ENCODE measurements at places on chromosomes 16 and 17. TPM values are rescaled to one million over a fixed set of nuclear protein-coding genes. Genes with fewer than 3 reads are reported as not detected.
A peak's percentile ranks its signal among the peaks of the same experiment; 100 is the strongest.

ARSG gene
- 12.5 TPM for total RNA-seq

MYCBPAP gene
- total RNA-seq = 6.7 TPM

GRCh38 chr16:70568601-70569237 lies 45.1 kb downstream of the SF3B3 start:
- H3K4me3 ChIP-seq = no peak overlapping the region
- no peaks in the 10 kb centered on the region for H3K27me3 ChIP-seq
- no peak for DNase-seq
- H3K4me1 ChIP-seq = peaks cover 28% of the 10 kb centered on the region

DNA sequence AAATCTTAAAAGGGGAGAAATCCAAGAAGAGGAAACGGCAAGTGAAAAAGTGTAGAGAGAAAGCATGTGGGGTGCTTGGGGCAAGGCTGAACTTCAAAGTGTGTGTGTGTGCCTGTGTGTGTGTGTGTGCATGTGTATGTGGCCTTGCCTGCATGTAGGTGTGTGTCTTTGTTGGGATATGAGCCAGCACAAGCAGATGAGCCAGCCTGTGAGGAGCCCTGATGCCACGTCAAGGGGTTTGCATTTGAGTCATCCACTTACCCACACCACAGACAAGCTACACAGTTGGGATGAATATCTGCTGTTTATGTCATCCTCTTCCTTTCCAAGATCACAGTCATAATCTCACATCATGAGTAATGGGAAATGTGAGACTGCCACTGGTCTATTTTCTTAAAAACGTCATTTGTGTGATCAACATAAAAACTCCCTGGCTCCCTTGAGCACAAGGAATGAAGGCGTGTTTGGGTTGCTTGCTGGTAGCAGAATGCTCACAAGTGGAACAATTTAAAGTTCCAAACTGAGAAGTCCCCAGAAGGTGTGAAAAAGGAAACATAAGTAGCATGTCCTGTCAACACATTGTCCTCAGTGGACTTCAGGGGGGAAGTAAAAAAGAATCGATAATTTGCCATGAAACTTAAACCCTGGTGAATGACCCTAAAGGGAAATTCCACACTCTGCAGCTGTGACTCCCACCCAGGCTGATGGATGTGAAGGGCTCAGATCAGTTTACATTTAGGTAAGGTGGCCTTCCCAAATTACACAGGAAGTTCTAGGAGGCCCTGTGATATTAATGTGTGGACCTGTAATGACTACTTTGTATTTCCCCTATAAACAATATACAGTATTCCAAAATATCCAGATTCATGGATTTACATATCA lies 14.7 kb downstream of the KCTD19 start:
- no peak overlapping the region for H3K4me3 ChIP-seq
- DNase-seq = peak; percentile 94
- peaks cover 1% of the 10 kb centered on the region for H3K36me3 ChIP-seq
- H3K27me3 ChIP-seq = no peaks in the 10 kb centered on the region

DNA sequence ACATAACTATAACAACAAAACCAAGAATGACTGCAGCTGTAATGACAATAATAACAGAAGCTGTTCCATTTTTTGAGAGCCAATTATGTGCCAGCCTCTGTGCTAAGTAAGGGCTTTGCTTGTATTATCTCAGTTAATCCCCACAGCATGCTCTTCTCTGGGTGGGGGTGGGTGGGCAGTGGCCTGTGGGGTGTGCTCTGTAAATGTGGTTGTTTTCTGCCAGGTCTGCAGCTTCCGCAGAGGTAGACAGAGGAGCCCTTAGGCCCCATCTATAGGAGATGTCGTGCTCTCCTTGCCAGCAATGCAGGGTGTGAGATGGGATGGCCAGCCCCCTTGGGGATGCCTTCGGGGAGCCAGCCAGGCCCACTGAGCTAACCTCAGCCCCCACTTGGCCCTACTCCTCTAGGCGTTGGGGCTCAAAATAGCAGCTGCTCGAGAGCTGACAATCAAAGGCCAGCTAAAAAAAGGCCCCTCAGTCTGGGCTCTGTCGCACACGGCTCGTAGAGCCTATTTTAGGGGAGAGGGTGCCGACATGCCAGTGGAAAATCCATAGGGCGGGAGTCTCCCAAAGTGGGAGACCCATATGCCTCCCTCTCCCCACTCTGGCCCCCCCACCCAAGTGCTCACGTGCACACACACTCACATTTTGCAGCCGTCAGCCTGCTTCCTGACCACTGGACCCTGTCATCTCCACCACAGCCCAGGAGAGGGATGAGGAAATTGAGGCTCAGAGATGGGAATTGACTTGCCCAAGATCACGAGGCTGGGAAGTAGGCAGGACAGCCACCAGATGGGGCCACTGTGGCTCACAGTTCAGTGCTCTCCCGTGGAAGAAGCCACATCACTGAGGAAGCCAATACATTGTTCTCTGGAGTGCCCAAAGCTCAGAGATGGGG lies 15.8 kb downstream of the CDH16 start:
- H3K36me3 ChIP-seq = no peaks in the 10 kb centered on the region
- no peaks in the 10 kb centered on the region for H3K27me3 ChIP-seq
- H3K27ac ChIP-seq = no peak overlapping the region
- DNase-seq = no peak
- H3K4me3 ChIP-seq = no peak overlapping the region

DNA sequence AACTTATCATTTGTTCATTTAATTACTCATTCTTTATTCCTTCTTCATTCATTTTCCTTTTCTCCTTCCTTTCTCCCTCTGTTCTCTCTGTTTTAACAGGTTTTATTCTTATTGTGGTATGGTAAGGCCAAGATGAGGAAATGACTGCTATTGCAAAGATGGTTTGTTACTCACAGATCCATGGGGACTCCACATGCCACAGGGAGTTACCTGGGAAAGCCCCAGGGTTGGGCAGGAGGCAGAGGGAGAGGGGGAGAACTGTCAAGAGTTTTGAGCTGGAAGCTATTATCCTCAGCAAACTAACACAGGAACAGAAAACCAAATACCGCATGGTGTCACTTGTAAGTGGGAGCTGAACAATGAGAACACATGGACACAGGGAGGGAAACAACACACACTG lies 453.3 kb downstream of the WWOX start:
- DNase-seq = no peak
- peaks cover 3% of the 10 kb centered on the region for H3K4me1 ChIP-seq
- no peak overlapping the region for H3K4me3 ChIP-seq

DNA sequence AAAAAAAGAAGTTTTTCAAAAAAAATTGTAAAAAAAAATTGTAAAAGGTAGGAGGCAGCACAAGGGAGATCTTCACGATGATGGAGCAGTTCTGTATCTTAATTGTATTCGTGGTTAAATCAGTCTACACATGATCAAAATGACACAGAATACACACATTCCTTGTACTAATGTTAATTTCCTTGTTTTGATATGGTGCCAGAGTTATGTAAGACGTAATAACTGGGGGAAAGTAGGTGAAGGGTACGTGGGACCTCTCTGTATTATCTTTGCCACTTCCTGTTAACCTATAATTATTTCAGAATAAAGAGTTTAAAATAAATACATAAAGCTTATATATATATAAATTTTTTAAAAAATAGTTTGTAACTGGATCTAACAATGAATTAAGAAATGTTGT lies 36.8 kb downstream of the HELZ start:
- no peak for DNase-seq
- no peaks in the 10 kb centered on the region for H3K27me3 ChIP-seq
- no peak overlapping the region for H3K4me3 ChIP-seq
- peaks cover 29% of the 10 kb centered on the region for H3K36me3 ChIP-seq
- no peak overlapping the region for H3K27ac ChIP-seq
